ENCODE measurements at places on chromosomes 4 and X.

- DNase-seq, result no peak
These were observed 371.3 kb downstream of the GPM6A start for GRCh38 chr4:175440786-175441185.

GRCh38 chr4:75325318-75325979 is 188.8 kb downstream of the RCHY1 start:
- DNase-seq, result no peak

DNA sequence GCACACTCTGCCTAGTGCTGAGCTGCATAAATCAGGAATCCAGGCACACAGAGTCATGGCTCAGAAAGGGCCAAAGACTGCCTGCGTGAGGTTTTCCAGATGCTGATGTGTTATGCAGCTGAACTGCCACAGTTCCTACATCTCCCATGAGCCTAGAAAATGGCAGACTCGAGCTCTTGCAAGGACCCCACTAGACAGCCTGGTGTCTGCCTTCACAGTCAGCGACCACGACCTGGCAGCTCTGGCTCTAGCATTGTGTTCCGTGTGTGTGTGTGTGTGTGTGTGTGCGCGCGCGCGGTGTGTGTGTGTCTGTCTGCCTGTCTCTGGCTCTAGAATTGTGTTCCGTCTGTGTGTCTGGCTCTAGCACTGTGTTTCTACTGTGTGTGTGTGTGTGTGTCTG is 203.6 kb upstream of the AGTR2 start:
- DNase-seq, result no peak

GRCh38 chr4:165842684-165843083 is 30.4 kb upstream of the TLL1 start:
- DNase-seq, result no peak

DNA sequence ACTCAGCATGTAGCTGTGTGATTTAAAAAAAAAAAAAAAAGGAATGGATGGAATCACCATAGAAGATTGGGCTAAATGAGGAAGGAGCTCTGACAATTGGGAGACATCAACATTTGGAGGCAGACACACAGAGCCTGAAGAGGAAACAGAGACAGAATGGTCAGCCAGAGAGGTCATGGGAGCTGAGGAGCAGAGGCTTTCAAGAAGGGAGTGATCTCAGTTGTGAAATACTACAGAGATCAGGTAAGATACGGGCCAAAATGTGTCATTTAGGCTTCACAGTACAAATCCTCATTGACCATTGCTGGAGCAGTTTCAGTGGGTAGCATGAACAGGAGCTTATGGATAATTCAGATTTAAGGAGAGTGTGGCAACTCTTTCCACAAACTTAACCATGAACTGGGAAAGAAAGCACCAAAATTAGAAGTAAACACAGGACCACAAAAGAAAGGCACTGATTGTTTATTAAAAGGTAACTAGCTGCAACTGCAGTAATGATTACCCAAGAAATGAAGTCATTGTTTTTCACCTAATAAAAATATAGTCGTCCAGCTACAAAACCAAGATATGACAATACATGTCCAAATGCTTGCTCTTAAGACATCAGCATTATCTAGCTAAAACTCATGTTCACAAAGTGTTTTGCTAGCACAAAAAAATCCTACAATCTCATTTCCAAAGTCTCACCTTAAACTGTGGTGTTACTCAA is 203.2 kb downstream of the DHX15 start:
- DNase-seq, result no peak

- no peak for DNase-seq
These were observed 41.0 kb upstream of the AGA start for GRCh38 chr4:177483271-177483670.

DNA sequence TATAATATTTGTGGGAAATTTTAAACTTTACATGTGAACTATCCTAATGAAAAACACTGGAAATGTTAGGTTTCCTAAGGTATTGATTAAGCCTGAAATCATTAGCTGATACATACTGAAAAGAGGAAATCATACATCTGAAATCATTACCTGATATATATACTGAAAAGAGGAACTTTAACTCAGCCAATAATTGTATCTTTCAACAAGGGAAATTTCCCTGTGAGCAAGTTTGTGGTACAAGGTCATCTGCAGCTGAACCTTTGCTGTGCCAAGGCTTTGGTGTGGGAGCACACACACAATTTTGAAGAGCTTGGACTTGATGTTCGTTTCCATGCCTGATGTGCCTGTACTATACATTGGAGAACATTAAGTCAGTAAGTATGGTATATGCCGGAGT is 131.9 kb upstream of the USP9X start:
- DNase-seq, result no peak

Measured in skin of body (tissue), 3 donors.